ENCODE measurements at places on chromosomes 2 and 18.

GRCh38 chr2:203021991-203022390 lies 7.3 kb downstream of the NBEAL1 start:
- no peak for DNase-seq

- DNase-seq = peak; percentile 32
Measured at GRCh38 chr2:20443276-20443920, 3.5 kb upstream of the RHOB start.

GRCh38 chr18:61825386-61825785 lies 67.4 kb downstream of the RNF152 start:
- DNase-seq = no peak

DNA sequence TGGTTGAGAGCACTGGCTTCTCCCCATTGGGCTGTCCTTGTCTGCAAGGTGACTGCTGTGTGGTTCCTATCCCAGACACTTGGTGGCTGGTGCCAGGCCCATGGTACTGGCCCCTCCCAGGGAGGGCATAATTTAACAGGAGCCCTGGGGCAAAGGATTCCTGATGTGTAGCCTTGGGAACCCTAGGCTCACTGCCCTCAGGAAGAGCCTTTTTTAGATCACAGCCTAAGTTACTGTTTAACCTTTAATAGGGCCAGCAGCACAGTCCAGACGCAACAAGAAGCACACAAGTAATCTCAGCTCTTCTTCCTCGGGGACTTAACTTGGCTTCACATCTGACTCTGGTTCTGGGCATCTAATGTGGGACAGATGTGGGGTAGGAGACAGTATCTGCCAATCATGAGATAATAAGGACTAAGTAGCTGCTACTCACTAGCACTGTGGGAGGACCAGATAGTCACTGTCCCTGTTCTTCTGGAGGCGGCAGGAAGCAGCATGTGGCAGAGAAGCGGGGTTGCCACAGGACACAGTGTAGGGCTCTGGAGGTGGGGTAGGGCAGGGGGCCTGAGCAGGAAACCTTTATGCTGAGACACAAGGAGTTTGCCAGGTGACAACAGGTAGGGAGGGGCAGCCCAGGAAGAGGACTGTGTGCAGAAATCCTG lies 136.3 kb downstream of the TMEM17 start:
- no peak for DNase-seq

GRCh38 chr2:24830786-24831185 lies 37.6 kb downstream of the CENPO start:
- no peak for DNase-seq

GRCh38 chr2:217387776-217388387 lies 528.0 kb upstream of the TNP1 start:
- DNase-seq = no peak

DNA sequence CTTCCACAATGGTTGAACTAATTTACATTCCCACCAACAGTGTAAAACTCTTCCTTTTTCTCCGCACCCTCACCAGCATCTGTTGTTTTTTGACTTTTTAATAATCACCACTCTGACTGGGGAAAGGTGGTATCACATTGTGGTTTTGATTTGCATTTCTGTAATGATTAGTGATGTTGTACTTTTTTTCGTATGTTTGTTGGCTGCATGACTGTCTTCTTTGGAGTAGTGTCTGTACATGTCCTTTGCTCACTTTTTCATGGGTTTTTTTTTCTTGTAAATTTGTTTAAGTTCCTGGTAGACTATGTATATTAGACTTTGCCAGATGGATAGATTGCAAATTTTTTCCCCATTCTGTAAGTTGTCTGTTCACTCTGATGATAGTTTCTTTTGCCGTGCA lies 574.8 kb downstream of the KCNJ3 start:
- DNase-seq = no peak

- DNase-seq = no peak
Measured at GRCh38 chr2:51710222-51710621, 678.3 kb upstream of the NRXN1 start.

GRCh38 chr2:96218508-96219131 lies 10.0 kb upstream of the STARD7 start:
- DNase-seq = no peak

- DNase-seq = no peak
Measured at GRCh38 chr2:160381425-160381951, 112.1 kb downstream of the RBMS1 start.

DNA sequence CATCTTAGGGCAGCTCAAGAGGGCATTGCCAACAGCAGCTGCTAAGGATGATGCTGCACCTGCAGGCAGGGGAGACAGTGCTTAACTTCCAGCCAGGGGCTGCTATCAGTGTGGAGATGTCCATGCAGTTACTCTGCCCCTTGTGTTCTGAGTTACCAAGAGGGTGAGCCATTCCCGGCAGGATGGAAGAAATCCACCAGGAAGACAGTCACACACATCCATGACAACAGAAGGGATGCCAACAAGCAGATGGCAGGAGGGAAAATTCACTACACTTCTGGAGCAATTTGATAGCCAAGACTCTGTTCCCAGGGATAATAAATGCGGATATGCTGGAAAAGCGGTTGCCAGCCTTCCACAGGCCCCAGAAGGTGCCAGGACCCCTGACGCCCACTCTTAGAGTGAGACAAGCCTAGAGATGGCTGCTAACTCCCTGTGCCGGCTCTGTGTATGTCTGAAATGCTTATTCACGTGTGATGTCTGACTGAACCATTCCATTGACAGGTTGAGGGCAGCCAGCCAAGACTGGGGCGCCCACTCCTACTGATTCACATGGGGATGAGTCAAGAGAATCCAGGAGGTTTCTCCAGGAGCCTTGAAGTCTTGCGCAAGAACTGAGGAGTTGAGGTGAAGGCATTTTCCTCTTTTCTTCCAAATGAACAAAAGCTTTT lies 24.5 kb downstream of the LOXHD1 start:
- no peak for DNase-seq

DNA sequence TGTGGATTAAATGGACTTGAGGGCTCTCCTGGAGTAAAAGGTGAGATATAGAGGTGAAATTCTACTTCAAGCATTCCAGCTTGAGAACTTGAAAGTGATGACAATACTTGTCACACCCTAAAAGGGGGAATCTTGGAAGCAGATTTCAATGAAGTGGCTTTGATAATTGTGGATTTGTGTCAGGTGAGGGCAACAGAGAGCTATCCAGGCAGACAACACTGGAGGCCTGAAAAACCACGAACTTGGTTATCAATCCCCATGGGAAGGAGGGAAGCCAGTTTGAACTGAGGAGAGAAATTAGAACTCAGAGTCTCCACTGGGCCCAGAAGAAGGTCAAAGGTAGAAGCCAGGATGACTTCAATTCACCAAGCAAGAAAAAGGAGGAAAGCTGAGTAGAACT lies 263.9 kb downstream of the FIGN start:
- DNase-seq = no peak

GRCh38 chr18:54392543-54393023 lies 34.9 kb downstream of the C18orf54 start:
- DNase-seq = peak; percentile 49

GRCh38 chr2:74850496-74851190 lies 16.7 kb downstream of the HK2 start:
- DNase-seq = no peak

GRCh38 chr2:165328272-165328671 lies 89.1 kb downstream of the SCN2A start:
- DNase-seq = no peak

DNA sequence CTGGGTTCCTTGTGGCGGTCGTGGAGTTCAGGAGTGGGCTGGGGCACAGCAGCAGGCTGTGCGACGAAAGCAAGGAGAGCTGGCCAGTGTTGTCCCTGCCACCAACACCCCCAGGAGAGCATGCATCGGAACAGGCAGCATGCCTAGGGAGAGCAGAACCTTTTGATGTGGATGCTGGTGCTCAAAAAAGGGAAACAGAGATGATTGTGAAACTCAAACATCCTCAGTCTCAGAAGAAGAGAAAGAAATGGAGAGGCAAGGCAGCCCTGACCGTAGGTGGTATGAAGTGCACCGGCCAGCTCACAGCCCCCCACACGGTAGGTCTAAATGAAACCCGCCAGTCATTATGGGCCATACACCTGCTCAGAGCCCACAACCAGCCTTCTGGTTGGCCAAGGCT lies 253.4 kb downstream of the GBX2 start:
- DNase-seq = no peak

DNA sequence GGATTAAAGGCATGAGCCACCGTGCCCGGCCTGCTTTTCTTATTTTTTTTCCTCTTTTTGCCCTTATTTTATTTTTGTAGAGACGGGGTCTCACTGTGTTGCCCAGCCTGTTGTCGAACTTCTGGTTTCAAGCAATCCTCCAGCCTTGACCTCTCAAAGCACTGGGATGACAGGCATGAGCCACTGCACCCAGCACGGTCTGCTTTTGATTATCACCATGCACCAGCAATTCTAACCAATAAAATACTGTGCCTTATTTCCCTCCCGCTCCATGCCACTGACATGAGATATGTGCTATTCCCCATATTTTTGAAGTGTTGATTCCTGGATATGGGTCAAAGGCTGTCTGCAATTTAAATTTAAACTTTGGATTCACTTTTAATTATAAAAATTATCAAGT lies 42.9 kb downstream of the ACYP2 start:
- no peak for DNase-seq

DNA sequence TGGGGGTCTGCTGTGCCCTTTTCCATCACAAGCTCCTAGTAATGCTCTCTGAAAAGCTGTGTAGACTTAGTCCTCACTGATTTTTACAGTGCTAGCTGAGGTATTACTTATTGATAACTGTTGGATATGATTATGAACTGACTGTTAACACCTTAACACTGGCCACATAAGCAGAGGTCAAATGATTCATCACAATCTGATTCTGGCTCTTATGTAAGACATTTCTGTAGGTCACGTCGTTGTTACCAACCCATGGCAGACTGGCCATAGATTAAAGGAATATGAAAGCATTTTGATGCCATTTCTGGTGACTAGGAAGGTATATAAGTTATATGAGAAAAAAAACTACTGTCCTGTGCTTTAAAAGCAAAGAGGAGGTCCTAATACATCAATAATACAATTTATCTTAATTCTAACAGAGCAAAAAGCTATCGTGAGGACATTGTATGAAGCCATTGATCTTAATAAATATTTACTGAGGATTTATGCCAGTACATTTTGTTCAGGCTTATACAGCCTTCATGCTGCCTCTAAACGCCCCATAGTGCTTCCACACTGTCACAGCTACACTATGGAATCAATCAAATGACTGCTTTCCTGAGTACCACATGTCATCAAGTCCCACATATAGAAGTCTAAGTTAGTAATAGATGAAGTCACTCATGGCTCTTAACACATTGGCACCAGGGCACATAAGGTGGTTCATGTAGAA lies 6.9 kb upstream of the RND3 start:
- no peak for DNase-seq

DNA sequence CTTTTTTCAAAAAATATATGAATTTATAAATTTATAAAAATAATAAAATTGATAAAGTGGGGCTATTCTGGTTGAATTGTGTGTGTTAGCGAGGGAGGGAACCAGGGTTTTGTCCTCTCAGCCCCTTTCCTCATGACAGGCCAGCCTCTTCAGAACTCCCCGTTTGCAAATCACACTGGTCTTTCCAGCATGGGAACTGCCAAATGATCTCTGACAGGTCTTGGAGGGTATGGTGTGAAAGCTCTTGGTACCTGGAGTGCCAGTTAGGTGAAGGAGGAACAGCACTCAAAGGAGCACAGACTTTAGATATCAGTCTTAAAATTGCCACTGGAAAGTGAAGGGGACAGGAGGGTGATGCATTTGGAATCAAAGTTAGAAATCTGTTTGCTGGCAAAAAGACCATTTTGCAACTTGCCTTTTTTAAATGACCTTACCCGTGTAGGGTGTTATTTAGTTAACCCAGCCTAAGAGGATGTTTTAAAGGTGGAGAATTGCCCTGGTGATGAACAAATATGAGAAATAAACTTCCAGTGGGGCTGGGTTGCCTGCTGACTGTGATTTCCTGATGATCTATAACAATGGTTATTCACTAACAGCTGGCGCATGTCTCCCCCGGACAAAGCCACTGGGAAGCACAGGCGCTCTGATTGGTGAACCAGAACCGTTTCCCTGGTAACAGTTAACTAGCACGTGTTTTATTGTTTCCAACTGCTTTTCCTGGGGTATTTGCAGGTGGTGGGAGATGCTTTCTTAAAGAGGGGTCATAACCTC lies 85.3 kb upstream of the EFEMP1 start:
- no peak for DNase-seq

DNA sequence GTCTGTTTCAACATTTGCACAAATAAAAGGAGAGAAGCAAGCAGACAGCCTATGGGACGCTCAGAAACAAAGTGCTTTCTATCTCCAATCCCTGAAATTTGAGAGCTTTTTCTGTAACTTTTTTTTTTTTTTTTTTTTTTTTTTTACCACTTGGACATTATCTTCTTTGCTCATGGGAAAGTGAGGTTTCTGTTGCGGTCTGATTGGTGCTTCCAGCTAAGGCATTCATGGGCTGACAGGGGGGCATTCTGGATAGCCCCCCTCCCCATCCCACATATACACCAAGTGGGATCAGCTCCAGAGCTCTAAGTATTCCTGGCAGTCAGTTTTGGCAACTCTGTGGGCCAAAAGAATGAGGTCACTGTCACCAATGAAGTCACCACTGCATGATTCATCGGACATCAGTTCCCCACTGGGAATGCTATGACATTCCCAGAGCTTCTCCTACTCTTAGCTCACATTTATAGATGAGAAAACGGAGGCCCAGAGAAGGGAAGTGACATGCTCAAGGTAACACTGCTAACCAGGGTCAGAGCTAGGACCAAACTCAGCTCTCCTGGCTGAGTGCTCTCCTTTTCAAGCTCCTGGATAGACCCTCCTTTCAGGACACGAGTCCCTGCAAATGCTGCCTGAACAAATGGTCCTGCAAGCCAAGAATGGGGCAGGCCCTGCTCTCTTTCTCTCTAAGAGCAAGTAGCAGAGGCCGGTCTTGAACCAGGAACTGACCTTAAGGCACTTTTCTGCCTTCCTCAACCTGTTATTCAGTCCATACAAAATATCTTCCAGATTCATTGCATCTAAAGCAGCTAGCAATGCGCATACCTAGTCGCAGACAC lies 61.3 kb downstream of the TMEM247 start:
- DNase-seq = no peak

DNA sequence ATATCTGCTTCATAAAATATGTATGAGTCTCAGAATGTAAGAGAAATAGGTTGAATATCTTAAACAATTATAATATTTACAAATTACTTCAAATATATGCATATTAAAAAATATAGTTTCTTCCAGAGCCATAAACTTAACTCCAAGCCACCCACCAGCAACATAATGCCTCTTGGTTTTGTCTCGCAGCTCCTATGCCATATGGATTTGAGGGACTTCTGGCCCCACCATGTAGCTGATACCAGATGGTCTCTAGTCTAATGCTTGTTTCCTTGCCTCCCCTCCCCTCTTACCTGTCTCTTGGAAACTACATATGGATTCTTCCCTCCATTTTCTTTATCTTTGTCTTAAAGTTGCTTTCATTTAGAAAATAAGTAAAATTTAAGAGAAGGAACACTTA lies 114.3 kb downstream of the GCA start:
- no peak for DNase-seq

Data from germinal center (tissue), 1 donor.